Effector memory CD8-positive, alpha-beta T cell (primary cell): ENCODE measurements at places on chromosomes 3 and 15.

- DNase-seq: no peak
These were observed 44.4 kb downstream of the KIF15 start for GRCh38 chr3:44805960-44806359.

- no peak for DNase-seq
These were observed 49.5 kb upstream of the FILIP1L start for GRCh38 chr3:100163787-100164186.

DNA sequence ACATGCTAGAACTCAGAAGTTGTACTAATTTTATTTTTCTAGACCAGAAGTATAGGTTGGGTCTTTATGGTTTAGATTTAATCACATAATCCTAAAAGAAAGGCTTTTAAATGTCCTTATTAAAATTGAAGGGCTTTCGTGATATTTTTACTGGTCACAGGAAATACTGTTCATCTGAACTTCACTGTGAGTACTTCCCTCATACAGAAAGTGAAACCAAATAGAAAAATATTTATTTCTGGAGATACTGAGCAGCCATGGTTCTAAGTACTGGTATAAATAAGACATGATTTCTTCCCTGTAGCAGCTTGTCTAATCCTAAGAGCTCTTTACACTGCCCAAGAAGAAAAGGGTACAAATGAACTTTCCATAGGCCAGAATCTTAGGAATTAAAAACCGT is 2.0 kb downstream of the SNRK start:
- no peak for DNase-seq

- DNase-seq: no peak
These were observed 295.0 kb upstream of the MDFIC2 start for GRCh38 chr3:70607469-70607868.

- DNase-seq: no peak
These were observed 84.1 kb upstream of the ANKRD34C start for GRCh38 chr15:79198461-79198860.

DNA sequence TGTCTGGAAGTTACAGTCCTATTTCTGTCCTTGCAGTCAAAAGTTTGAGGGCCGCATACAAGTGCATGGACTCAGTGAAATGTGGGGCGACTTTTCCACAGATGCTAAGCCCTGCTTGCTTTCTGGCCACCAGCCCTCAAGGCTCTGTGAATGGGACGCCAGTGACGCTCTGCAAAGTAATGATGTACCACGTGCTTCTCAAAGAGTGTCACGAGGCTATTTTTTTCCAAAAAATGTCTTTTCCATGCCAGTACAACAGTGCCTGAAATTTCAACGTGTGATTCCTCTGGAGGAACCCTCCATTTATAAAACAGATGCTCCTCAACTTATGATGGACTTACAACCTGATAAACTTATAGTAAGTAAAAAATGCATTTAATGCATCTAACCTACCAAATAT is 281.8 kb upstream of the CRBN start:
- no peak for DNase-seq

DNA sequence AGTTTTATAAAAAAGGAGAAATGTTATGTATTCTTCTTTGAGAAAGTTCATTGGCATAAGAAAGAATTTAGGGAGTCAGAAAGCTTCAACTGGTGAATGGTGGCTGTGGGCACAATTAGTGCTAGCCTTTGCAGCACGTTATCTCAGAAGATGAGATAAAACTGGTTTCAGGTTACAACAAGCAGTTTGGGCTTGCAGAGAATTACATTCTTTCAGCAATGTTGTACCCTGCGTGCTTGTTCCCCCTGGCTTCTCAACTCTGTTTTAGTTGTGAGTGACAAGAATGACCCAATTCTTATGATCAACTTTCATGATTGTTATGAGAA is 31.6 kb upstream of the ACP3 start:
- DNase-seq: no peak

DNA sequence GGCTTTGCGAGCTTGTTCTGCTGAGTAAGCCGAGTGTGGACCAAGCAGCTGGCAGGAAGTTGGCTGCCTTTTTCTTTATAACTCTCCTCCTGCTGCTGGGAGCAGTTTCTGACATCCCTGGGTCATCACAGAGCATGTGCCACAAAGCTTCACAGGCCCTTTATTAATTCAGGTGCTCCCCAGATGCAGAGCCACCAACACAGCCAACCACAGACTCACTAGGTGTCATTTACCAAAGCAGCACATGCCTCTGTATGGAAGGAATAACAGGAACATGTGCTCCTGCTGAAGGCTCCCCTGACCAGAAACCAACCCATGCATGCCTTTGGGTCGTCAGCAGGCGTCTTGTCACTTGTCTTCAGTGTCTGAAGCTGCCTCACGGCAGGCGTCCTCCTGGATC is 152.5 kb downstream of the ADAMTS17 start:
- no peak for DNase-seq

DNA sequence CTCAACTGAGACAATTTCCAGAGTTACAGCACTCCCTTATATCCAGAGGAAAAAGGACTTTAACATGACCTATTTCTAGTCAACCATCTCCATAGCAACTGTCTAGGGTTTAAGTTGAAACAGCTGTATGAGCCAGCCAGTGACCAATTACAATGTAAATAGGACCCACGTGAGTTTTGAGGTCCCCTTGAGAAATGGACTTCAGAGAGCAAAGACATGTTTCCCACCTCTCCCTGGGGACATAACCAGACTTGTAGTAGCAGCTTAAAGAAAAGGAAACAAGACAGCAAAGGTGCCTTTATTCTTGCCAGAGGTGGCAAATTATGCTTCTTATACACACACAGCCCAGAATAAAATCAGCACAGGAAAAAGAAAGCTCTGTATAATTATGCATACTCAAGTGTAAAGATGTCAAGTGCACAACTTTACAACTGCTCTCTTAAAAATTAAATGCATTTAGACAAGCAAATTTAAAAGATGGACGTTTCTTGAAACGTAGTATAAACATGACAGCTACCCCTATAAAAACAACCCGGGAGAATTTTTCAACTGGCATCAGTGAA is 40.2 kb downstream of the SUMF1 start:
- DNase-seq: no peak

- no peak for DNase-seq
These were observed 51.8 kb downstream of the TRIM71 start for GRCh38 chr3:32869513-32870047.

DNA sequence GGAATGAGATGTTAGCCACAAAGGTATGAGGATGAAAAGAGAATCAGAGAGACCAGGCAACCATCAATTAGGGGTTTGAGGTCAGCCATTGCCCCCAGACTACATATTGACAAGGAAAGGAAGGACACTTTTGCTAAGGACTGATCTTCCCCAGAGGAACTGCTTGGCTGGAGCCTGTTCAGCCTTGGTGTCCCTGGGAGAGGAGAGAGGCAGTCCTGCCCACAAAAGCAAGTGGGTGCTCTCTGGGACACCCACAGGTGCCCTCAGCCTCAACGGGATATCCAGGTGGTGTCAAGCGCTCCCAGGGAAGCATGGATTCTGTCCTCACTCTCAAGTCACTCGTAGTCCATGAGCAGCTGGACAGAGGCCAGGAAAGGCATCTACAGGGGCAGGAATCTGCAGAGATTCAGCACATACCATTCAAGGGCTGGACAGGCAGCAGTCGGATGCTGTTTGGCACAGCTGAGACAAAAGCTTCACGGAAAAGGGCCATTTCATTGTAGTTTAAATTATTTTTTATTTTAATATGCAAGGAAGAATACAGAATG is 166.2 kb downstream of the UACA start:
- DNase-seq: no peak

GRCh38 chr3:156010829-156011228 is 109.5 kb upstream of the KCNAB1 start:
- no peak for DNase-seq

DNA sequence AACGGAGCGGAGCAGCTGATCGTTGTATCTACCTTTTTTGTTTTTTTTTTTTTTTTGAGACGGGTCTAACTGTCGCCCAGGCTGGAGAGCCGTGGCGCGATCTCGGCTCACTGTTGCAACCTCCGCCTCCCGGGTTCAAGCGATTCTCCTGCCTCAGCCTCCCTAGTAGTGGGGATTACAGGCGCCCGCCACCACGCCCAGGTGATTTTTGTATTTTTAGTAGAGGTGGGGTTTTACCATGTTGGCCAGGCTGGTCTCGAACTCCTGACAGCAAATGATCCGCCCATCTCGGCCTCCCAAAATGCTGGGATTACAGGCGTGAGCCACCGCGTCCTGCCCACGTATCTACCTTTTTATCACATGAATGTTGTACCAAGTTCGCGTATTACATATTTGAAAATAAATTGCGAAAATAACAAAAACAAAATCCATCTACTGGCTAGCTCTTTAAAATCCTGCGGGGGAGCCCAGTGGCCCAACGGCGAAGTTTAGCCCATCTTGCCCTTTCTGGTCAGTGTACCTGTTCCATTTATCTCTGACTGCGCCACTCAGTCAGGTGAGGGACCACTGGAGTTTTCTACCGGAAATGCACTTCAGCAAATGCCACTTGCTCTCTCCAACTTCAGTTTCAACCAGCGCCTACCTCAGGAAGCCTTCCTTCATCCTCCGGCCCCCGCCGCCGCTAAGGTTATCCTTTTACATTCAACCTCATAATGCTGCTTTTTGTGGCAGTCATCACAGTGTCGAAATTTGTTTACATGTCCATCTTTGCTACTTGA is 1.2 kb upstream of the EIF3J start:
- no peak for DNase-seq

- no peak for DNase-seq
These were observed 87.8 kb downstream of the PDZRN3 start for GRCh38 chr3:73536952-73537351.

DNA sequence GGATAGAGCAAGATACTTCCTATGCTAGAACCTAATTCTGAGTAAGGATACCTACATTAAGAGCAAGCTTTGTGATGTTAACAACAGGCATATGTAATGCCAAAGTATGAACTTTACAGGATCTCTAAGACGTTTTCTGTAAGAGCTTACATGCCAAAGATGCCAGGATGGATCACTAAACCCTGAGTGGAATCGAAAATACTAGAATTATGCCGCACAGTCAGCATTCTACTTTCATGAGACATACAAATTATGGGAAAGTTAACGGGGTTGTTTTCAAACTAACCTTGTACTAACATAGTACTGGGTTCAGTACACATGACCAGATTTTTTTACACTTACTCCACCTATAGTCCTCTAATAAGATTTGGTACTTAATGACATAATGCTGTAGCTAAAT is 55.1 kb downstream of the AAGAB start:
- no peak for DNase-seq

DNA sequence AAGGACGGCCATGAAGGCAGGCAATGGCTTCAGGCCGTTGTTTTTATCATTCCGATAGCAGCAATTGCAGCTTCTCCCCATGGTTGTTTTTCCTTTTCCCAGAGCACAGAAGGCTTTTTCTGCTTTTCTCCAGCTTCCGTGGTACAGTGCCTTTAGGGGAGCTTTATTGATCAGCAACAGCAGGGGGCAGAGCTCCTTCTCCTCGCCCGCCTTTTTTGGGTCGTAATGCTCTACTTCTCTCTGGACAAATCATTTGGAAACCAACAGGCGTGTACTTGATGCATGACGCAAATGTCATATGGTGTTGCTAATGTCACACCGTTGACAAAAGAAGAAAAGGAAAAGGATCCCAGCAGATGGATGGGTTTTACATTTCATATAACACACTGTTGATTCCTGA is 79.7 kb upstream of the SNRK start:
- DNase-seq: no peak
